Stimulated activated CD4-positive, alpha-beta T cell treated with anti-CD3 and anti-CD28 coated beads, Interleukin-15, amount 100 ng/mL, for 1 hour (primary cell): ENCODE measurements at places on chromosomes 7 and 10.

- no peak for DNase-seq
Observed at GRCh38 chr10:28984431-28984830, 304.4 kb upstream of the LYZL1 start.

GRCh38 chr10:47123716-47124288 lies 176.2 kb upstream of the GDF10 start:
- DNase-seq = no peak

- DNase-seq = no peak
Observed at GRCh38 chr7:74343281-74344131, 54.3 kb downstream of the CLIP2 start.

DNA sequence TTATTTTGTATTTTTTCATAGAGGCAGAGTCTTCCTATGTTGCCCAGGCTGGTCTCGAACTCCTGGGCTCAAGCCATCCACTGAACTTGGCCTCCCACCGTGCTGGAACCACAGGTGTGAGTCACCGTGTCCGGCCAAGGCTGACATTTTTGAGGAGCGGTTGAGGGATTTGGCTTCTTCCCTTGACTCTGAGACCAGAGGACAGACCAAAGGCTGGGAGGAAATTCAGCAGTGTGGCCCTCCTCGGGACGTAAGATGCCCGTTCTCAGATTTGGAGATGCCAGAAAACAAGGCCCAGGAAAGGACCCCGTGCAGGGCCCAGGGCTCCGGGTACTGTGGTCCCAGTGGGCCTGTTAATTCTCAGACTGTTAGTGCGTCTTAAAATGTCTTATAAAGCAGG lies 146.2 kb downstream of the WDR37 start:
- no peak for DNase-seq

GRCh38 chr7:101200862-101201599 lies at the start of gene MOGAT3:
Gene MOGAT3, minus strand, starts transcription at chr7:101201036. Its CDS starts 182 bp downstream, at chr7:101200854.
- DNase-seq = no peak

DNA sequence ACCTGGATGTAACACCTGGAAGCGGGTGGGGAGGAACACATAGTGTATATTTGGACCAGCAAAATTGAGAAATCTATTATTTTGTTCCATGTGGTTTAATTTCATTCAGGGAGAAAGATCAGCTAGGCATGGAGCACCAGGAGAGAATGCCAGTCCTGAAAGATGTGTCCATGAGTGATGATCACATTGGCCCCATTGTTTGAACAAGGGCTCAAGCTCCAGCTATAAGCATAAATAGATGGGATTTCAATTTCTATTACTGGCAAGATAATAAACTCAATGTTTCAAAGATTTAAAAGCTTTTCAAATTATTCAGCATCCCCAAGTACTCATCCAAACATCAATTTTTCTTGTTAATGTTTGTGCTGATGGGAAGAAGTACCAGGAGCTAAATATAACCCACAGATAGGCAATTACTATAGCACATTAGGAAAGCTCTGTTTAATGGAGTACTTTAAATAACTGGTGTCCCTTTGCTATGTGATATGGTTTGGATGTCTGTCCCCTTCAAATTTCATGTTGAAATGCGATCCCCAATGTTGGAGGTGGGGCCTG lies 275.3 kb upstream of the PHYHIPL start:
- no peak for DNase-seq

DNA sequence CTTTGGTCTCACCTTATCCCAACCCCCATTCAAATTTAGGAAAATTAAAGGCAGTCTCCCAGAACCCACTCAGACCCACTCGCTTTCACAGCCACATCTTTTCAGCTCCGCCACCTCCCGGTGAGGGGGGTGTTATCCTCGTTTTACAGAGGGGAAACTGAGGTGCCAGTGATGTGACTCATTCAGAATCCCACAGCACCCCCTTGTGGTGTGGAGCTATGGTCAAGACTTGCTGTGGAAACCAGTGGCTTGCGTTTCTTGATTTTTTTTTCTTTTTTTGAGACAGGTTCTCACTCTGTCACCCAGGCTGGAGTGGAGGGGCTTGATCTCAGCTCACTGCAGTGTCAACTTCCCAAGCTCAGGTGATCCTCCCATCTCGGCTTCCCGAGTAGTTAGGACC lies 27.6 kb downstream of the SLC35G1 start:
- DNase-seq = no peak

DNA sequence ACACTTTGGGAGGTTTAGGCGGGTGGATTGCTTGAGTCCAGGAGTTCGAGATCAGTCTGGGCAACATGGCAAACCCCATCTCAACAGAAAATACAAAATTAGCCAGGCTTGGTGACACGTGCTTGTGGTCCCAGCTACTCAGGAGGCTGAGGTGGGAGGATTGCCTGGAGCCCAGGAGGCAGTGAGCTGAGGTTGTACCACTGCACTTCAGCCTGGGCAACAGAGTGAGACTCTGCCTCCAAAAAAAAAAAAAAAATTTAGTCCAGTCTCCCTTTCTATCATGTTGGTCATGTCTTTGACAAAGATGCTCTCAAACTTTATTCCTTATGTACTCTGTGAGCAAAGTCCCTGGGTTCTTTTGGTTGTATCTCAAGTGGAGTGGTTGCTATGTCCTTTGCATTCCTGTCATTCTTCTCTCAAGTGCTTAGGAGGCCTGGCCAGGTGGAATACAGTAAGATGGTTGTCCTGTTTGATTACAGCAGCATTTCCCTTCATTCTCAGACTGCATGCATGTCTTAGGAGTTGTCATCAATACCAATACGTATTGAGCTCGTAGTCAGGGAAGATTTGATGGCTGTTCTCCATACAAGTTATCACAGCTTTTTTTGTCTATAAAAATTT lies 85.7 kb downstream of the MMRN2 start:
- no peak for DNase-seq

- DNase-seq = no peak
Observed at GRCh38 chr10:42984035-42984610, 92.7 kb upstream of the RET start.
